ENCODE measurements at places on chromosomes 2 and 18.

DNA sequence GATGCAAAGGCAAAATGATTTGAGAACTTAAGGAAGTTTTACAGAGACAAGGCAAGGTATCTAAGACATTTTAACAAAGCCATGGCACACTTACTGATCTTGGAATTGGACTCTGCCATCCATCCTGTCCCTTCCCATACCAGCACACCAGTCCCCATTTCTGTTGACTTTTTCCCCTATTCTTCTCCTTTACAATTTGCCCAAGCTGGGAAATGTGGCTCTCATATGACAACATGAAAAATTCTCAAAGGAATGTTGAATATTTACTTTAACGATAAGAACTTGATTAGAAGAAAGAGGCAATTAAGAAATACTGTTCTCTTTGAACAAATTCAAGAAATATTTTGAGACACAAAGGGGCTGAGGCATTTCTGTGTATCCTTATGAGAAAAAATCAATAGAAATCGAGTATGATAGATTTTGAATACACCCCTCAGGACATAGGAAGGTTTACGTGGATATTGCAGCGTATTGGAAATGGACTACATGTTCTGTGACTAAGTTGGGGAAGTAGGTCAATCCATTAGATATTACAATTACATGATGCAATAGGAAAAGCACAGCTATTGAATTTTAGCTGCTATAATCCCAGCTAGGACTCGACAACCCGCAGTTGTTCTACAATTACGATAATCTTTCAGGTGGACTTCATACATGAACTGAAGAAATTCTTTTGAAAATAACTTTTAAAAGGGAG lies 201.6 kb downstream of the TRIB2 start:
- no peak for DNase-seq

GRCh38 chr2:27509326-27509725 lies 12.7 kb downstream of the GCKR start:
- DNase-seq: no peak

DNA sequence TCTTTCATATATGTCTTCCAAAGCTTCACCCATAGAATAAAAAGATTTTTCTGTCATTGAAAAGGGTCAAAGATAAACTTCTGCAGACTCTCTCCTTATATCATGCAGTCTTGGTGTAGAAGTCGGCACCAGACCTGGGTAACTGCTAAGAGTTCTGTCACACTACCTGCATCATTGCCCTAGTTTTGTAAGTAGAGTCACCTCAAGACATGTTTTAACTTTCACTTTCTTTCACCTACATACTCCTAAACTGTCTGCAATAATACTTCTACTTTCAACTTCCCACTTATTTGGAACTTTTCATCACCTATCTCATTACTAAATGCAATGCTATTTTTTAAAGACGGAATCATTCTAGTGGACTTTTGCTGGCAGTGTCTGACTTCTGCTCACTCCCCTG lies 475.6 kb upstream of the VRK2 start:
- DNase-seq: no peak

DNA sequence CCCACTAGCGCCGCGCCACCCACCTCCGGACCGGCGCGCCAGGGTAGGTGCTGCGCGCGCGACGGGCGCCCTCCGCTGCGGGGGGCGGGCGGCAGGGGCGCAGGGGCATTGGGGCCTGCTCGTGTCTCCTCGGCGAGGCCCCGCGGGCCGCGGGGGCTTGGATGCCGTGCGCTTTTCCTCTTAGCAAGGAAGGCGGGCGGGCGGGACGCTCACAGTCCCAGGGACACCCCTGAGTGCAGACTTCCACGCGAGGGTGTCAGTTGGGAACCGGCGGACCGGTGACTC lies 748 bp downstream of the TWIST2 start:
- DNase-seq: no peak

DNA sequence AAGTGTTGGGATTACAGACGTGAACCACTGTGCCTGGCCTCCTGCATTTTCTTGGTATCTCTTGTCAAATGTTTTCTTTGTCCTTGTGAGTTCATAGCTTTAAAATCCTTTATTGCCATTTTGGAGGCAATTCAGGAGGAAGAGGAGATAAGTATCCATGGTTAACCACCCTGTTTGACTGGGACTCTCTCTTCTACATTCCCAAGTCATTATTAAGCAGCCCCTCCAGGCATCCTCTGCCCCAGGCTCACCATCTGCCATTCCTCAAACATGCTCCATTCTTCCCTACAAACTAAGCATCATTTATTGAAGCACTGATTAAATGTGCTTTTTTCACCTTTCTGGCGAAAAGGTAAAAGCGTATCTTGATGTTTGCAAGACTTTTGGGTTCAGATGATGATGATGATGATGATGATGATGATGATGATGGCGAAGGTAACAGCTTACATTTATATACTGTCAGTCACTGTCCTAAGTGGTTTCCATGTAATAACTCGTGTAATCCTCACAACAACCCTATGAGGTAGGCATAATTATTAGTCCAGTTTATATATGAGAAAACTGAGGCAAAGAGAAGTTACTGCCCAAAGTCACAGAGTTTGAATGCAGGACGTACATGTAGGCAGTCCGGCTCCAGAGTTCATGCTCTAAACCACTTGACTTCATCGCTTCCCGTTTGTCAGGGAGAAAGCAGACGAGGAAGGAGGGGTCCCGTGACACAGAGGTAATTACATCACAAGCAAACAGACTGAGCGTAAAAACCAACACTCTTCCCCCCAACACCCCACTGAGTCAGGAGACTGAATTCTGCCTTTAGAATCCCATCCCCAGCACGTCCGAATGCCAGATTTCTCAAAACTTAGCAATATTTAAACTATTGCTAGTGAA lies 69.7 kb upstream of the ACKR3 start:
- DNase-seq: no peak

DNA sequence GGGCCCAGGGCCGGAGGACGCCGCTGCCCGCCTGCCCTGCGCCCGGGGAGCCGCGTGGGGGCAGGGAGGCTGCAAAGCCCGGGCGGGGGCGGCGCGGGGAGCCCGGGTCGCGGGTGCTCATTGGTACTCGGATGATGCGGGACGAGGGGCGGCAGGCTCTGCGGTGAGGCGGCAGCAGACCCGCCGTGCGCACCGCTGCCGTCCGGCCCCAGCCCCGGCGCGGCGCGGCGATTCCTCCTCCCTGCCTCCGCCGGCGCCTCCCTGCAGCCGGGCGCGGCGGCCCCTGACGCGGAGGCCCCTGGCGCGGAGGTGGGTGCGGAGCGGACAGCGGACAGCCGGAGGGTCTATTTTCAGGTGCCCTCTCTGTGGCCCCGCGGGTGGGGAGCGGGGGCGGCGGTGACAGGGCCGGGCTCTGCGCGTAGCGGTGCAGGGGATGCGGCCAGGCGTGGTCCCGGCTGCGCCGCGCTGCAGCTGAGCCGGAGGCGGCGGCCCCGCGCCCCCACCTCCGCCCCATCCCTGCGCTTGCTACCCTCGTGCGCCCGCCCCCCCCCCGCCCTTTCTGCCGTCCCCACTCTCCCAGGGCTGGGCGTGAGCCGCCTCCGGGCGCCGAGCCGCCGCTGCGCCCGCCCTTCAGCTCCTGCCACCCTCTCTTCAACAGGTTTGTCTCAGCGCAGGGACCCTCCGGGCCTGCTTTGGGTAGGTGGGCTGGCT lies 640 bp downstream of the SPTBN1 start:
- peak; percentile 51 for DNase-seq

GRCh38 chr18:67310826-67311225 lies 205.7 kb downstream of the DSEL start:
- DNase-seq: no peak

GRCh38 chr2:154655499-154655898 lies 43.0 kb upstream of the KCNJ3 start:
- DNase-seq: no peak

DNA sequence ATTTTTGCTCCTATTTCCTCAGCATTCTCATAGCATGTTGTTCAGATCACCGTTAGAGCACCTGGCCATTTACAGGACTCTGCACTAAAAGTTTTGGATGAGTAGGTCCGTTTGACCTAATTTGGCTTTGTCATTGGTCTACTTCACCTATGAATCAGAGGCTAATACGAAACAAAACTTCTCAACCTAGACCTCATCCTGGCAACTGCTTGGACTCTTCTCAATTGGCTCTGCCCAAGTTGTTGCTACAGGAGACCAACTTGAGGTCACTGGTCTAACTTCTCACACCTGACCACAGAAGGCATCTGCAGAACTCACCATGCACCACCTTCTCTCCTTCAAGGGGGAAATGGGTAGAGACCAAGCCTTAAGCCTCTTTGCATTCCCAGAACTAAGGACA lies 663.7 kb downstream of the PLCL1 start:
- peak; percentile 28 for DNase-seq

DNA sequence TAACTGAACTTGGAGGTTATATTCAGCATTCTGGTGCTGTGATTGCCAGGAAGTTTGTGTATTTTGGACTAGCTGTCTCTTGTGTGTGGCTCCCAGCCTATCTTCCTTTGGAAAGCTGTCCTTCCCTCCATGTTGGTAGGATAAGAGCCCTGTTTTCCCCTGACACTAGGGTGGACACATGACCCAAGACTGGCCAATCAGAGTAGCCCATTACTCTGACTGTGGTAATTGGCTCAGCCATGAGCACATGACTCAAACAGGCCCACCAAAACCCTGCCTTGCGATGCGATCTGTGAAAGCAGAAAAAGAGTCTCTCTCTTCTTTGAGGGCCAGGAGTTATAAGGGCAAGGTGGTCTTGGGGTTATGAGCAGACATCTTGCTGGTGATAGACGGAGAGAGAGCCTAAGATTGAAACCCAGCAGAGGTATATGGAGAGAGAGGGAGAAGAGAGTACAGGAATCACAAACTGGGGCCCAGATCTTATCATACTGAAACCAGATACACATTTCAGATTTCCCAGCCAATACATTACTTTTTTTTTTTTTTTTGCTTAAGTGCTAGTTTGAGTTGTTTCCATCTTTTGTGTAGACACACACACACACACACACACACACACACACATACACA lies 45.3 kb upstream of the SERPINE2 start:
- no peak for DNase-seq

DNA sequence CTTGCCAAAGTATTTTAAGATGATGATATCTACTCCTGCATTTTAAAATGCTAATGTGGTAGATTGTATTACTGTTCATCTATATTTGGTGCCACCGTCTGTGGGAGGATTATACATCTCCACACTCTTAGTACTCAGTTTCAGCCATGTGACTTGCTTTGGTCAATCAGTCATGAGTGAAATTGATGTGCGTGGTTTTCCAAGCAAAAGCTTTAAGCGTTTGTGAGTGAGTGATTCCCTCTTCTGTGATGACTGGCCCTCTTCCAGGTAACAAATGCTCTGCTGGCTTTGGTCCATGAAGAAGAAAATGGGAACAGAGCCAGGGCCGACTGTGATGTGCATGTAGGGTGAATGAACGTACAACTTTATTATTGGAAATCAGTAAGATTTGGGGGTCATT lies 330.4 kb downstream of the LPIN1 start:
- peak; percentile 82 for DNase-seq

DNA sequence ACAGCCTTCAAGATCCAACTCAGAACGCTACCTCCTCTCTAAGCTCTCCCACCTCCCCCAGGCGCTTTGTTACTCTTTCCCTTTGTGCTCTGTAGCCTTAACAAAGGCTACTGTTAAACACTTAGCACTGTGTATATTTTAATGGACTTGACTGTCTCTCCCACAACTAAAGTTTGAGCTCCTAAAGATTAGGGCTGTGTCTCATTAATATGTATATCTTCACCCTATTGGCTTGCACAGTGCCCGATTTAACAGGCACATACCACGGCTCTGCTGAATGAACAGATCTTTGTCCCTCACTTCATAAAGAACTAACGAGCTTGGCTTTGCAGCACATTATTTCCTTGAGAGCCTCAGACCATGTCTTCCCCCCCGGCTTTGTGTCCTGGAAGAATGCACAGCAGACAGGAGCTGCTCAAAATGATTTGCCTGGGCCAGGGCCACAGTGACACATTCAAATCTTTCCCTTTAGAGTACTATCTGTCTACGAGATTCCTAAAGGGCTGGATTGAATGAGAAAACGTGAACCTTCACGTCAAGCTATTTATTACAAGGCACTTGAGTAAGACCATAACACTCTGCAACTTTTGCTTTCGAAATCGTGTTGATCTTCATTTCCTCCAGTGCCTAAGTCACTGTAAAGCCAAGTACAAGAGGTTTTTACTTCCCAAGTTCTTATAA lies 22.1 kb downstream of the ABHD3 start:
- peak; percentile 80 for DNase-seq

GRCh38 chr2:59308108-59308507 lies 1067.0 kb upstream of the FANCL start:
- DNase-seq: no peak

GRCh38 chr2:232562515-232563151 lies 12.1 kb downstream of the EIF4E2 start:
- no peak for DNase-seq

- DNase-seq: no peak
Measured at GRCh38 chr2:190202018-190202417, 117.6 kb downstream of the HIBCH start.

GRCh38 chr18:58951986-58952702 lies 87.5 kb downstream of the ZNF532 start:
- no peak for DNase-seq

- peak; percentile 58 for DNase-seq
Measured at GRCh38 chr2:74915743-74916142, 42.7 kb upstream of the POLE4 start.

GRCh38 chr18:27899893-27900292 lies 277.0 kb downstream of the CDH2 start:
- DNase-seq: no peak

DNA sequence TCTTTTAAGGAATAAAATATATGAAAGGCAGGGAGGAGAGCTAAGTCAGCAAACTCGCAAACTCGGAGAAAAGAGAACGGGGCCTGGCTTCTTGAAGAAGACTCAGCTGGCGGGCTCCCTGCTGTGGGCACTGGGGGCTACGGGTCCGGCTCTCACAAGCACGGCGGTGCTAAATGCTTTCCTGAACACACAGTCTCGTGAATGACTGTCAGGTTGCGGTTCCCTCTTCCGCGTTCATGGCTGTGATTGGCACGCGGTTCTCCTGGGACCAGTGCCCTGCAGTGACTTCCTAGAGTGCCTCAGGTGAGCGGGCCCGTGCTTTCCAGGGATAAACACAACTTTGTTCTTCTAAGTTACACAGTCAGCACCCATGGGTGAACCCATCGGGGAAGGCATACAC lies 208.4 kb downstream of the HDAC4 start:
- no peak for DNase-seq

DNA sequence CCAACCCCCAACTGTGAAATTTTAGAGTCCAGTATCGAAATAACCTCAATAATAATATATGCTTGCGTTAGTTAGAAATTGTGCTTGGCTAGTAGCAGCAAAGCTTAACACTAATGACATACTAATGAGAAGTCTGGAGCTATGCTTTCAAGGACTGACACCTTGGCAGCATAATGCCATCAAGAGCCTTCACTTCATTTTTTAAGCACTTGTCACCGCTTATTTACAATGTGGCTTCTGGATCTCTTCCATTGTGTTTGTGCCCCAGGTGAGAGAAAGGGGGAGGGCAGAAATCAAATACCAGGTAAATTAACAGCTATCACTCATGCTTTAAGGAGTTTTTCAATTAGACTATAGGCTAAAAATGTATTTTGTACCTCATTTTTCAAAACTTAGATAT lies 101.5 kb downstream of the CDH7 start:
- no peak for DNase-seq

- DNase-seq: no peak
Measured at GRCh38 chr2:199388728-199389268, 68.9 kb downstream of the SATB2 start.

GRCh38 chr2:229235131-229235914 lies 35.8 kb downstream of the PID1 start:
- DNase-seq: no peak

- no peak for DNase-seq
Measured at GRCh38 chr18:78639006-78639950, 340.3 kb upstream of the SALL3 start.

GRCh38 chr18:24262087-24262486 lies 123.2 kb downstream of the CABYR start:
- no peak for DNase-seq

GRCh38 chr2:29212009-29212408 lies 96.8 kb downstream of the CLIP4 start:
- no peak for DNase-seq
